Hepatic stellate cell (primary cell): ENCODE measurements at places on chromosomes 3 and 15.

GRCh38 chr3:100062665-100063064 is 51.6 kb downstream of the FILIP1L start:
- DNase-seq, result no peak

- DNase-seq, result no peak
These were observed 21.7 kb downstream of the EEFSEC start for GRCh38 chr3:128174675-128175590.

- DNase-seq, result no peak
These were observed 351.8 kb upstream of the TPRG1 start for GRCh38 chr3:188819939-188820338.

- no peak for DNase-seq
These were observed 255.9 kb downstream of the EPHA6 start for GRCh38 chr3:97070302-97070701.

GRCh38 chr3:137420198-137420995 is 343.7 kb upstream of the SOX14 start:
- no peak for DNase-seq
